Naive thymus-derived CD4-positive, alpha-beta T cell (primary cell): ENCODE measurements at places on chromosomes 5 and 9.
A peak's percentile ranks its signal among the peaks of the same experiment; 100 is the strongest.

DNA sequence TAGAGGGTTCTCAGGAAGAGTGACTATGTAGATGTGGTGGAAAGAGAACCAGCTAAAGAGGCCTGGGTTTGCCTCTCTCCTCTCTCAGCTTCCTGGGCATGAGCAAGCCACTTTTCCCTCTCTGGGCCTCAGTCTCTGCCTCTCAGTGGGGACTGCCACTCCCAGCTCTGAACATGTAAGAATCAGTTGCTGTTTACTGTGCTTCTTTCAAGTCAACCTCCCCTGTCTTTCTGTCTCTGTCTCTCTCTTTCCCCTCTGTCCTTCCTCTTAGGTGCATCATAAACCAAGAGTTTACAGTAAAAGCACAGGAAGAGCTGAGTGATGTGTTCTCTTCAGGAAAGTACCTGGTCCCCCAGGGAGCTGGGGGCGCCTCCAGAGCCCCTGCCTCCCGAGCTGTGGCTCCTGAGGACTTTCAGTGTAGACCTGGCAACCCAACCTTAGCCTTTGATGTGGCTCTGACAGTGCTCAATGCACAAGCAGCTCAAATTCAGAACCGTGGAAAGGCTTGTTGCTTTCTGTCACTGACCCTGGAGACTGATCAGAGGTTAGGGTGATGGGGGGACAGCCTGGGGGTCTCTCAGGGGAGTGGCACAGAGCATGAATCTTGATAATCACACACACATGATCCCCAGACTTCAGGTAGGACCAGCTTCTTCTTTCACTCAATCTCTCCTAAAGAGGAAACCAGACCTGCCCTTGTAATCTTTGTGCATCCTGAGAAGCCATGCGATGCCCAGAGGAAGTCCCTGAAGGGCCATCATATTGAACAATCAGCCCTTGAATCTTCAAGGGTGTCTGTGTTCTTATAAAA is 59.4 kb upstream of the TNFSF8 start:
- DNase-seq: peak; percentile 57
- peaks cover 5% of the 10 kb centered on the region for H3K4me1 ChIP-seq
- no peaks in the 10 kb centered on the region for H3K36me3 ChIP-seq
- no peaks in the 10 kb centered on the region for H3K27me3 ChIP-seq
- H3K27ac ChIP-seq: peak overlapping the region; percentile 24

DNA sequence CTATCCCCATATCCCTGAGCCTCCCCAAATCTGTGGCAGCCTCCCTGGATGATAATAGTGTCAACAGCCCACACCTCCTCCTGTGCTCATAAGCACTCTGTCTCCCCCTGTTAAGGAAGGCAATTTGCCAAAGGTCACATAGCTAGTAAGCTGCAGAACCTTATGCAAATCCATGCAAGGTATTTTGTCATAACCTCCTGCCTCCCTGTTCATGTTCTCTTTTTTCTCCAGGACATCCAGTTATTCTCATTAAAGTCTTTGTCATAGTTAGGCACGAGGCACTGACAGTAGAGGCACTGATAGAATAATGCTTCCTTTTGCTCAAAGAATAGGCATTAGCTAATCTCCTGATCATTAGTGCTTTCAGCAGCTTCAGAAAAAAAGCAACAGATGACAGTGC is 10.2 kb upstream of the AUH start:
- no peak overlapping the region for H3K27ac ChIP-seq
- H3K4me1 ChIP-seq: no peaks in the 10 kb centered on the region
- no peak for DNase-seq
- no peaks in the 10 kb centered on the region for H3K36me3 ChIP-seq

DNA sequence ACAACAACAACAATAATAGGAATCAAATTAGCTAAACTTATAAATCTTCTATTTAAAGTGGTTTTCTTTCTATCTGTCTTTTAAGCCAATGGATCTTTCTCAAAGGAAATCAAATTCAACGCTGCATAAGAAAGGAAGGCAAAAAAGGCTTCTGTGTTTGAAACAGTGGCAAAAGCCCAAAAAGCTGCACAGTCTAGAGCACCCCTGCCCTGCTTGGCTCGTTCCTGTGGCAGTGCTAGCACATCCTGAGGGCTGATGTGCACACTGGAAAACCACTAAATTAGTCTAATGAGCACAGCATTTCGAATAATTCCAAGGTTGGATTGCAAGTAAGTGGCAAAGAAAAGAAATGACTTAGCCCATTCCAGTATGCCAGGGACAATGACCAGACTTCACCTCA is 80.7 kb downstream of the AP3B1 start:
- no peaks in the 10 kb centered on the region for H3K4me1 ChIP-seq
- no peak overlapping the region for H3K4me3 ChIP-seq
- H3K36me3 ChIP-seq: peaks cover 4% of the 10 kb centered on the region
- no peaks in the 10 kb centered on the region for H3K27me3 ChIP-seq
- no peak for DNase-seq

DNA sequence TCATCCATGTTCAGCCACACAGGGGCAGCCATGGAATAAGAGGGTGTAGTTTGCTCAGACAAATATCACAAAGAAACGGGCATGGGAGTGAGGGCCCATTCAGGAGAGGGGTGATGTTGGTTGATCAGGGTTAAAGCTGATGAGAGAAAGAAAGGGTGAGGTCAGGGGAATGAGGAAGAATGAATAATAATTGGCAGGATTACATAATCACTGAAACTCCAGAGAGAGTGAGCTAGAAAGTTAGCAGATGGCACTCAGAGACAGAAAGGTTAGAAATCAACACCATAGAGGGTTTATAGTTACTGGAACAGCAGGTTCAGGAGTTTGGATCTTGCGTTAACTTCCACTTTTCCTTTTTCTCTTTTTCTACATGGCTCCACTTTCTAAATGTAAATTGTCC is 113.9 kb downstream of the TAF11L14 start:
- no peak overlapping the region for H3K4me3 ChIP-seq
- H3K36me3 ChIP-seq: no peaks in the 10 kb centered on the region
- H3K4me1 ChIP-seq: no peaks in the 10 kb centered on the region
- no peak overlapping the region for H3K27ac ChIP-seq

DNA sequence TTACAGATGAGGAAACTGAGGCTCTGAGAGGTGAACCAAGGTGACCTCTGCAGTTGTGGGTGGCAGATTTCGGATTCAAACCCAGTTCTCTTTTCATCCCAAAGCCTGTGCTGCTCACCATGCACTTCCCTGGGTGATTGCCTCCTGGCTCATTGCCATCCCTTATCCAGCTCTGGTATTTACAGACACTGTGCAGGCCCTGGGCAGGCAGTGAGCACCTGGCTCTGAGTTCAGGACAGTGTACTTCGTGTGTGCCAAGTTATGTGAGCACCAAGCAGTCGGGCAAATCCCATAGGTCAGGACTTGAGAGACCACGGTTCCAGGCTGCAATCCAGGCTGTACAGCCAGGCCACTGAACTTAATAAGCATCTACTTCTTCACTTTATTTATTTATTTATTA is 1.4 kb downstream of the LRSAM1 start:
- peaks cover 15% of the 10 kb centered on the region for H3K36me3 ChIP-seq
- H3K27ac ChIP-seq: no peak overlapping the region
- no peaks in the 10 kb centered on the region for H3K27me3 ChIP-seq

DNA sequence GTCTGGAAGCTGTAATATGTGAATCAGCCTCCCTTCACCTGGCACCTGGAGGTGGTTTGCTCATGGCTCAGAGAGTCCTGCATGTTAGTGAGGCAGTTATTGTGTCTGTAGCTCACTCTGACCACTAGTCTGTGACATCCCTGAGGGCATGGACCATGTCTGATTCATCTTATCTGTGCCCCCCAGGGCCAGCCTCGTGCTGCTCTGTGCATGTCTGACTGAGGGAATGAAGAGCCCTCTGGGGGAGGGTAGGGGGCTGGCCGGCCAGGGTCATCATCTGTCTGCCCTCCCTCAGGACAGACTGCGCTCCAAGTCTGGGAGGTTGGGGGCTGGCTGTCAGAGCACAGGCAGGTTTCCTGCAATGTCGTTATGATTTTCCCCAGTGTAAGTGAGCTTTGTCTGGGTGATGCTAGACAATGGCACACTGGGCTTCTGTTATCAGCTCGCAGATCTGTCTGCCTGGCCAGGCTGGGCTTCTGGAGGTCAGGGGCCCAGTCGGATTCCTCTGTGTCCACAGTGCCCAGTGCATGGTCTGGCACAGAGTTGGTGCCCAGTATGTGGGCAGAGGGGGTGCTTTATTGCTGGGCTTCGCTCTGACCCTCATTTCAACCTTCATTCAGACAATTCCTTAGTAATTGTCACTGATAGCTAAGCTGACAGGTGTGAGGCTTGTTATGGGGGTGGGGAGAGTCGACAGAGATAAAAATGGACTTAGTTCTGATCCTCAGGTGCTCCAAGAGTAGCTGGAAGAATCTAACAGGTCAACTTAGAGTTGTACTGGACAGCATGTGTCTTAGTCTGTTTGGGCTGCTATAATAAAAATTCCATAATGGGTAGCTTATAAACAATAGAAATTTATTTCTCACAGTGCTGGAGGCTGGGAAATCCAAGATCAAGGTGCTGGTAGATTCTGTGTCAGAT is 85.7 kb upstream of the SHB start:
- DNase-seq: no peak
- H3K27me3 ChIP-seq: no peaks in the 10 kb centered on the region
- H3K4me1 ChIP-seq: no peaks in the 10 kb centered on the region

GRCh38 chr9:81879501-81879916 is 48.7 kb upstream of the SPATA31D4 start:
- H3K27ac ChIP-seq: no peak overlapping the region
- no peaks in the 10 kb centered on the region for H3K4me1 ChIP-seq
- H3K36me3 ChIP-seq: no peaks in the 10 kb centered on the region
- no peak for DNase-seq
- no peaks in the 10 kb centered on the region for H3K27me3 ChIP-seq
- H3K4me3 ChIP-seq: no peak overlapping the region
